Activated CD4-positive, alpha-beta T cell treated with anti-CD3 and anti-CD28 coated beads for 36 hours (primary cell): ENCODE measurements at places on chromosomes 12 and 14. TPM values are rescaled to one million over a fixed set of nuclear protein-coding genes. Genes with fewer than 3 reads are reported as not detected.
A peak's percentile ranks its signal among the peaks of the same experiment; 100 is the strongest.

Gene OASL
- total RNA-seq, result 19.6 TPM

Gene PLA2G1B
- not detected for total RNA-seq

Gene NOPCHAP1
- 35.2 TPM for total RNA-seq

Gene PCED1B
- 82.3 TPM for total RNA-seq

Gene ADAMTS20
- not detected for total RNA-seq

Gene CIROP
- total RNA-seq, result not detected

Gene WIF1
- total RNA-seq, result not detected

Gene SIX1
- not detected for total RNA-seq

Gene FBLN5
- 3.0 TPM for total RNA-seq

Gene DHH
- total RNA-seq, result not detected

Gene RAB5B
- total RNA-seq, result 33.2 TPM

Gene FSCB
- not detected for total RNA-seq

DNA sequence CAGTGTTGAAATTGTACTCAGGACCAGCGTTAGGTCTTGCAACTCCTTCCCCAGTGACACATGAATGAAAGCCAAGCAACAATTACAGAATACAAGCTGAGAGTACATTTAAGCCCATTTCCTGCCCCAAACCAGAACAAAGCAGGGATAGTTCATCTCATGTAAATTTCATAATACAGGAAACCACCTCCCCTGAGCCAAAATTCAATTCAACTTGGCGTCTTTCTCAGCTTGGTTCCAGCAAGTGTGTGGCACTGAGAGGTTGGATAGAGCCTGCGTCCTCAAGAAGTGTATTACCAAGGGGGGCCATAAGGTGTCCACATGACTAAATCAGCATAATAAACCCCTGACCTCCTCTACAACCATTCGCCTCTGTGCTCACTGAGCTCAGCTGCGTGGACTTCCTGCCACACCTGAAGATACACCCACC is 278.9 kb upstream of the CRY1 start:
- H3K27ac ChIP-seq, result peak overlapping the region; percentile 99
- DNase-seq, result peak; percentile 52
- peaks cover 80% of the 10 kb centered on the region for H3K4me1 ChIP-seq
- no peaks in the 10 kb centered on the region for H3K27me3 ChIP-seq
- peaks cover 2% of the 10 kb centered on the region for H3K36me3 ChIP-seq

DNA sequence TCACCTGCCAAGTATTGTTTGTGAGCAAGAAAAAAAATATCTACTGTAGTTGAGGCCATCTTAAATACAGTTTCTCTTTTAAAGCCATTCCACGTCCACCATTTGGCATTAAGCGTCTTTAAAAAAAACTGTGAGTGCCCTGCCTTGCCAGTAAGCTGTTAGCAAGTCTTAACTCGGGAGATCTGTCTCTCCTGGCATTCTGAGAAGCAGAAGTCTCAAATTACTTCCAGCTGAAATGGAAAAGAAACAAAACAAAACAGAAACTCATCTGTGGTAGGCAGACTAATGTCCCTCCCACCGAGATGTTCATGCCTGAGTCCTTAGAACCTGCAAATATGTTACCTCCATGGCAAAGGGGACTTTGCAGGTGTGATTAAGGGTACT is 126.2 kb downstream of the CRADD start:
- H3K27ac ChIP-seq, result no peak overlapping the region
- no peaks in the 10 kb centered on the region for H3K27me3 ChIP-seq
- no peak for DNase-seq
- H3K4me3 ChIP-seq, result no peak overlapping the region
- H3K4me1 ChIP-seq, result peaks cover 39% of the 10 kb centered on the region
- peaks cover 10% of the 10 kb centered on the region for H3K36me3 ChIP-seq

DNA sequence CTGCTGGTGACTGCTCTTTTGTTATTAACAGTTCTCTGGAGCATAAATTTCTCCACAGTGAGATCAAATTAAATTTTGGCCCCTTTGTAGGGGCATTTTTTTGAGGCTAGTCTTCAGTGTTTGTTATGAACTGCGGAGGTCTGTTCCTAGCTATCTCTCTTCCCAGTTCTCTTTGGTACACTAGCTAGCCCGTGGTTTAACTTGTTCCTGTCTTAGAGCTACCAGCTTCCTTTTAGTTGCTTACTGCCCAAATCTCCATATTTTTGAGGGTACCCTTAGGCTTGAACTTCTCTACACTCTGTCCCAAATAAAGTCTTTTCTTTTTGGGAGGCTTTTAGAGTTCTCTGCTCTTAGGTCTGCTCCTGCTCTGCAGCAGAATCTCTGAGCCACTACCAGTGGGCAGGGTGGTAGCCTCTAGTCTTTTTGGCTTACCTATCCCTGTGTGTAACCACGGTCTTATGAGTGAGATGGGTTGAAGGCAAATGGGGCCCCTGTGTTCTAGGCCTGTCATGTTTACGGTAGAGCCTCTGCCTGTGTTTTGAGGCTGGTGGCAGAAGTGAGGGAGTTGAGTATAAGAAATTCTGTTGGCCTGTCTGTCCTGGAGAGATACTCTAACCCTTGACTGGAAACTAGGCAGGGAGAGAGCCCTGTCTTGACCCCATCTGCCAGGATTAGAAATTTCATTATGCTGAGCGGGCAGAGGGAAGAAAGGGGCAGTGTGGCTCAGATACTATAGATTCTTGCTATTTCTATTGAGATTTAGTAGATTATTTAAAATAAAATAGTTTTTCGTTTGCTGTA is 21.0 kb downstream of the CNOT2 start:
- no peaks in the 10 kb centered on the region for H3K27me3 ChIP-seq
- no peak for DNase-seq
- H3K4me3 ChIP-seq, result no peak overlapping the region
- H3K4me1 ChIP-seq, result peaks cover 81% of the 10 kb centered on the region
- no peak overlapping the region for H3K27ac ChIP-seq

DNA sequence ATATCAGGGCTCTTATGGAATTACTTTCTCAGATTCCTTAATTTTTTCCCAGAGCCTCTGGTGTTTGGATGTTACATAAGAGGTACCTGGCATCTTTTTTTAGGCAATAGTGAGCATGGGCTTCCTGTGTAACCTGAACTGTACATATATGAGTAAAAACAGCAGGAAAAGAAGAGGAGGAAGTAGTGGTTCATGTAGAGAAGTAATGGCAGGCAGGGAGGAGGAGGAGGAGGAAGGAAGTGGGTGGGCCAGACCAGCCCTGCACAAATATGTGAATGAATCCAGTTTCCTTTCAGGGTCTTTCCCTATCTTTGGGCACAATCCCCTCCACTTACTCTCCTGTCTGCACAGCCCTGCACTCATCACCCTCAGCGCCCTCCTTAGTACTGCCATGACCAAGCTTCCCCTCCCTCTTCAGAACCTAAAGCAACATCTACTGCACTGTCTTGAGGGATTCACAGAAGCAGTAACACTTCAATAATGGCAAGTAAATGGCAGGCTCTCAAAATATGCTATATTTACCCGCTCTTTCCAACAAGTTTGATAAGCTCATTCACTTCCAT is 40.9 kb upstream of the GSG1 start:
- H3K4me3 ChIP-seq, result no peak overlapping the region
- DNase-seq, result peak; percentile 14
- no peak overlapping the region for H3K27ac ChIP-seq
- no peaks in the 10 kb centered on the region for H3K36me3 ChIP-seq
- H3K4me1 ChIP-seq, result peaks cover 19% of the 10 kb centered on the region

DNA sequence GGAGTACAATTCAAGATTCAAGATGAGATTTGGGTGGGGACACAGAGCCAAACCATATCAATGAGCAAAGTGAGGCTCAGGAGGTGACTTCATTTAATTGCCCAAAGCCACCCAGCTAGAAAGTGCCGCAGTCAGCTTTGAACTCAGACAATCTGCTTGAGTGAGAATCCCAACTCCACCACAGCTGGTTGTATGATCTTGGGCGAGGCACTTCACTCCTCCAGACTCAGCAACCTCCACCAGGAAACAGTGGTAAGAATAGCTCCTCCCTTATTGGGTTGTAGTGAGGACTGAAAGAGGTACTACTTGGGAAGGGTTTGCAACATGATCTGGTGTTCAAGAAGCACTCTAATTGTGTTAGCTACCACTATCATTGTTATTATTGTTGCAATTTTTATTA is 129.2 kb upstream of the RFLNA start:
- no peaks in the 10 kb centered on the region for H3K4me1 ChIP-seq
- no peak overlapping the region for H3K4me3 ChIP-seq
- no peaks in the 10 kb centered on the region for H3K36me3 ChIP-seq
- H3K27ac ChIP-seq, result no peak overlapping the region
- no peak for DNase-seq

GRCh38 chr12:78917513-78917912 is 52.9 kb downstream of the SYT1 start:
- H3K36me3 ChIP-seq, result no peaks in the 10 kb centered on the region

- H3K4me3 ChIP-seq, result no peak overlapping the region
- peaks cover 12% of the 10 kb centered on the region for H3K4me1 ChIP-seq
- peaks cover 35% of the 10 kb centered on the region for H3K36me3 ChIP-seq
- H3K27ac ChIP-seq, result peak overlapping the region; percentile 23
- DNase-seq, result peak; percentile 26
Observed at GRCh38 chr12:26471560-26471959, 276.2 kb downstream of the SSPN start.

GRCh38 chr12:51238037-51238509 is 553 bp upstream of the DAZAP2 start:
- H3K27me3 ChIP-seq, result no peaks in the 10 kb centered on the region
- H3K27ac ChIP-seq, result peak overlapping the region; percentile 100
- no peak for DNase-seq
- H3K36me3 ChIP-seq, result peaks cover 34% of the 10 kb centered on the region
- H3K4me3 ChIP-seq, result peak overlapping the region; percentile 87

DNA sequence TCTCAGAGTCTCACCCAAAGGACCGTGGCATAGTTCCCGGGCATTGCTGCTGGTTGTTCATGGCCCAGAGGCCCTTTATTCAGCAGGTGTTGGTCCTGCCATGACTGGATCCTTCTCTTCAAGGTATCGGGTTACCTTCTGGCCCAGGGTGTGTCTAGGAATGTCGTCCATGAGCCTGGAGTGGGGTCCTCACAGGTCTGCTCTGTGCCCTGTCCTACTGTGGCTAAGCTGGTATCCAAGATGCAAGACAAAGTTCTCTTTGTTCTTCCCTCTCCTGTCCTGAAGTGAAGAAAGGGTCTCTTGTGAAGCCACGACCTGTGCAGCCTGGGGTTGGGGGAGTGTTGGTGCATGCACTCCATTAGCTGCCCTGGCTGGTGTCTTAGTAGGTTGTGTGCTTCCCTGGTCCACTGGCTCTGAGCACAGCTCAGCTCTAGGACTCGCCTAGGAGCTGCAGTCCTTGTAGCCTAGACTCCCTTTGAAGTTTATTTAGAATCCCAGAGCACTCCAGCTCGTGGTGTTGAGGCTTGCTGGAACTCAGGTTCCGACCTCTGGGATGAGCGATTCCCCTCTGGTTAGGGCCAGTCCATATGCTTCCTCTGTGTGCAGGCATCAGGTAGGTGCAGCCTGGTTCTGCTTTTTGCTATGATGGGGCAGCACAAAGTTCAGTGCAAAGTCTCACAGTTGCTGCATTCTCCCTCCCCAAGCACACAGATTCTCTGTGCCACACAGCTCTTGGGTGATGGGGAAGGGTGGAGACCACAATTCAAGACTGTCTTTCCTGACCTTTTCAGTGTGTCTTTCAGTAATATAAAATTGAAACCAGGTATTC is 117.4 kb downstream of the NUBPL start:
- no peak for DNase-seq
- H3K4me3 ChIP-seq, result no peak overlapping the region
- H3K36me3 ChIP-seq, result peaks cover 37% of the 10 kb centered on the region
- no peaks in the 10 kb centered on the region for H3K4me1 ChIP-seq
- no peak overlapping the region for H3K27ac ChIP-seq
- no peaks in the 10 kb centered on the region for H3K27me3 ChIP-seq

DNA sequence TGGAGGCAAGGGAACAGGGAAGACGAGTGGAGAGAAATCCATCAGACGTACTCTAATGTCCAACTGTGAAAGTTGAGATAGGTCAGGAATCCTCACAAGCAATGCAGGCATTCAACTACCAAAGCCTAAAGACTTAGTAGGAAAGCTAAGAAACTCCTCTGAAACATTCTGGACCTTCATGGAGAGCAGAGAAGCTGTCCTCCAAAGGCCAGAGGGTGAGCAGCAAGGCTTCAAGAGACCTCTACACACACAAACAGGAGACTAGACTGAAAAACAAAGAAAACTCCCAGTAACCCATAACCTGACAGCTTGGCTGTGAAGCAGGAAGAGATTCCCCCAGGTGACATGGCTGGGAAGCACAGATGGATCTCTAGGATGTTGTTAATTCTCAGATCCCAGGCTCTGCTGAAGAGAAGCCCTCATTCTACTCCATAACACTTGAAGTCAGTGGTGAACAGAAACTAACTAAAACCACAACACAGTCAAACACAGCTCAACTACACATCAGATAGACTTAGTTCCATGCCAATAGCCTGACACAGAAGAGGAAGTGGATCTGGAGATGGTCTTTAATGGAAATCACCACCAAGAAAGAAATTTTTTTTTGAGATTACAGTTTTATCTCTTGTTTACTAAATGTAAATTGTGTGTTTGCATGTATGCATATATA is 23.2 kb upstream of the LYZ start:
- no peak overlapping the region for H3K27ac ChIP-seq
- H3K36me3 ChIP-seq, result no peaks in the 10 kb centered on the region
- peaks cover 15% of the 10 kb centered on the region for H3K4me1 ChIP-seq
- DNase-seq, result no peak
- H3K4me3 ChIP-seq, result no peak overlapping the region

GRCh38 chr12:15453613-15454012 is 131.3 kb downstream of the PTPRO start:
- no peaks in the 10 kb centered on the region for H3K36me3 ChIP-seq
- H3K4me3 ChIP-seq, result no peak overlapping the region

- peaks cover 7% of the 10 kb centered on the region for H3K27me3 ChIP-seq
- no peak for DNase-seq
- H3K36me3 ChIP-seq, result no peaks in the 10 kb centered on the region
- no peak overlapping the region for H3K4me3 ChIP-seq
Observed at GRCh38 chr12:70468741-70469140, 102.7 kb downstream of the KCNMB4 start.

DNA sequence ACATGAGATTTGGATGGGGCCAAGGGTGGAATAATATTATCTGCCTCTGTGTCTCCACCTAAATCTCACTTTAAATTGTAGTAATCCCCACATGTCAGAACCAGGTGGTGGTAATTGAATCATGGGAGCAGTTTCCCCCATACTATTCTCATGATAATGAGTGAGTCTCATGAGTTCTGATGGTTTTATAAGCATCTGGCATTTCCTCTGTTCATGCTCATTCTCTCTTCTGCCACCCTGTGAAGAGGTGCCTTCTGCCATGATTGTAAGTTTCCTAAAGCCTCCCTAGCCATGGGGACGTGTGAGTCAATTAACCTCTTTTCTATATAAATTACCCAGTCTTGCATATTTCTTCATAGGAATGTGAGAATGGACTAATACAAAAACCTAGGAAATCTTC is 29.9 kb downstream of the TSPAN19 start:
- no peaks in the 10 kb centered on the region for H3K4me1 ChIP-seq
- H3K27me3 ChIP-seq, result no peaks in the 10 kb centered on the region
- H3K36me3 ChIP-seq, result no peaks in the 10 kb centered on the region
- no peak for DNase-seq
